COR-L47 (cell line): ENCODE measurements at places on chromosomes 7 and 10.

DNA sequence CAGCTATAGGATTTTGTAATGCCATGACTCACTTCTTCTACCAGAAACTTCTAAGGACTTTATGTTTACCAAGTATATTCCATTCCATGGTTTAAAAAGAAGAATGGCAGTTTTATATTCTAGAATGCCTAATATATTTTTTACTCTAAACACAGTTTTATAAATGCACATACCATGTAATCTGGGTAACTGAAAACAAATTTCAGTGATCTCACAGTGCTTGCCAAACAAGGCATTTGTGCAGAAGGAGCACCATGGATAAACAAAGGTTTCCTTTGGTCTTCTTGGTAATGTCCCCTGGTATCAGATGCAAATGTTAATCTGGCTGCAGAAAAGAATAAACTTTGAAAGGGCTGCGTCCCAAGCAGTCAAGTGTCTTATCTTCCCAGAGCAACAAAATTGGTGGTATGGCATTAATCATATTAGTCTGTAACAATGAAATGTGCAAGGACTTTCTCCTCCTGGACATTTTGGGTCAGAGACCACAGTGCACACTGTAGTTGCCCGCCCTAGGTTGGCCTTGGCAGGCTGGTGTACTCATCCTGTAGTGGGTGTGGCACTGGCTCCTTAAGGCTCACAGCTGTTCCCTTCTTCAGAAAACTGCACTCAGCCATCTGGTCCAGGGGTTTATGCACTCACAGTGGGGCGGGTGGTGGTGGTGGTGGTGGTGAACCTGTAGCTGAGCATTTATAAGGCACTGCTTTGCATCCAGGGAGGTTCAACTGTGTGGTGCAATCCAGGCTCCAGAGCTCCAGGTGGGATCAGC, 56.7 kb downstream of the LAMB4 start:
- no peak for DNase-seq

GRCh38 chr7:127448566-127448965, 56.1 kb upstream of the ZNF800 start:
- no peak for DNase-seq

GRCh38 chr10:113165673-113166072, 215.6 kb downstream of the TCF7L2 start:
- no peak for DNase-seq

DNA sequence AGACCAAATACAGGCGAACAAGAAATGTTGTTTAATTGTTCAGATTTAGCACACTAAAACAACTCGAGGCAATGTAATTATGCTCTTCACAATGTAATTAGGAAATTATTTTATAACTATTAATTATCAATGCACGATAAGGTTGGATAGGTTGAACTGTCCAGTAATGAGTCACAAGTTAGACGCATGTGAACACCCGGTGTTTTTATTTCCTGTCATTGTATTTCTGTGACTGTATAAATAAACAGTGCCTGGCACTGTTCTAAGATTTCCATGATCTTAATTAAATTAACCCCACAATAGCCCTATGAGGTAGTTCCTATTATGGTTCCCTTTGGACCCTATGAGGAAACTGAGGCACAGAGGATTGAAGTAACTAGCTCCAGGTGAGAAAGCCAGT, 26.2 kb downstream of the C10orf105 start:
- DNase-seq, result no peak

- DNase-seq, result peak; percentile 81
Measured at GRCh38 chr7:67484244-67484751, 487.7 kb downstream of the TYW1 start.

DNA sequence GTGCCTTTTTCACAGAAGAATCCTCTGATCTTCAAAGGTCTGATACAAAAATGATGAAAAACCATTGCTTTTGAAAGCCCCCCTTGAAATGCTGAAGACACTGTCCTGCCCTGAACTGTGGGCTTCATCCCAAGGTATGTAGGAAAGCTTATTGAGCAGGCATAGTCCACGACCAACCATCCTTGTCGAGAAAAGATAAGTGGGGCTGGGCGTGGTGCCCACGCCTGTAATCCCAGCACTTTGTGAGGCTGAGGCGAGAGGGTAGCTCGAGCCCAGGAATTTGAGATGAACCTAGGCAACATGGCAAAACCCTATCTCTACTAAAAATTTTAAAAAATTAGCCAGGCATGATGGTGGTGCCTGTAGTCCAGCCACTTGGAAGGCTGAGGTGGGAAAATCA, 25.6 kb downstream of the TACR2 start:
- DNase-seq, result no peak

- DNase-seq, result peak; percentile 35
Measured at GRCh38 chr7:141381794-141382427, 169.3 kb upstream of the AGK start.

GRCh38 chr7:73920406-73921134, 59.6 kb downstream of the TMEM270 start:
- DNase-seq, result no peak

DNA sequence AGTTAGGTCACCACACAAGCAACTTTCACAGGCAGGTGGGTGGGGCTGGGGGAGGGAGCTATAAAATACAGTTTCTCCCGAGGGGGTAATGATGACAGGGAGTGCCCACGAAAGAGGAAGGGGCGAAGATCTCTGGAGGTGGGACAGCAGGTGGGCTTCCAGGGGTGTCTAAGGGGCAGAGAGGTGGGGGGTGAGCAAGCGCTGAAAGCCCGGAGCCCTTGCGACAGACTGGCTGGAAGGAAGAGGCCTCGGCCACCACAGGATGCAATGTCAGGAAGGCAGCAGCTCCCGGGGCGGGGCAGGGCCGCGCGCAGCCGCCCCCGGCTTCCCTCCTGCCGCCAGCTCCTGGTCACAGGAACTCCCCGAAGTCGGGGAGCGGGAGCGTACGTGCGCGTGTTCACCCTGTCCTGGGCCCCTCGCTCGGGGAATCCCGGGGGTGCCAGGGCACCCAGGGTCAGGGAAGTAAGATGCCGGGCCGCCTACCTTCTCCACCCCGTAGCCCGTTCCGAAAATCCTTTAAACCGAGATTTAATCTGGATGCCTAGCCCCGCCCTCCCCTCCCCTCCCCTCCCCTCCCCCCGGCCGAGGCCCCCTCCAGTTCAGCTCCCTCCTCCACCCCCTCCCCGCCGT, 105.2 kb upstream of the PPIF start:
- peak; percentile 19 for DNase-seq

DNA sequence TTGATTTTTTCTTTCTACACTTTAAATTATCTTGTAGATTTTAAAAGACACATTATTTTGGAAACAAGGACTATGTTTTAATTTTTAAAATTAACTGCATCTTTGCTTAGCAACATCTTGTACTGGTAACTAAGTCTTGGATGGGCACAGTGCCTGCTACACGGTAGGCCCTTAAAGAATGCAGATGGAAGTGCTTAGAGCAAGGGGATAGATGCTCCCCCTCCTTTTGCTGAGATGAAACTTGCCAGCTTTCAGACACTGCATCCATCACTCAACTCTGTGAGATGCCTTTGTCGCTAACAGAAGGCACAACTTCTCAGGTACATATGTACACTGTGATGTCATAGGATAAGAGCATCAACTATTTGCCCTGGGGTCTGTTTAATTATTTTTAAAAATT, 103.9 kb downstream of the LRRC18 start:
- no peak for DNase-seq

GRCh38 chr10:47415520-47416304, 31.6 kb upstream of the ZNF488 start:
- no peak for DNase-seq

DNA sequence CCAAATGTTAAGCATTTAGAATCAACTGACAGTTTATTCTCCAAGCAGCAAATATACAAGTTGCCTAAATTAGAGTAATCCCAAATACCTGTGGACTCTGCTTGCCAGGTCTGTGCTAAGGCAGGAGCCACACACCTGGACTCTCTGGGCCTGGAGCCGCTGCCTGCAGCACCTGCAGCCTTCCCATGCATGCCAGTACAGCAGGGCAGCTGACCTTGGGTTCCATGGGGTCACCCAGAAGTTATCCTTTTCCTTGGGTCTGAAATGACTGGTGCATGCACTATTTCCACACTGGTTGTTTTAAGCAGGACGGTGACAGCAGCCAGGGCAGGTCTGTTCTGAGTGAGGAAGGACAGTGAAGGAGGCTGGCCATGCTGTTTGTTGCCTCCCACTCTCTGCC, 573.2 kb downstream of the GLRX3 start:
- no peak for DNase-seq

GRCh38 chr10:3294919-3295581, 122.5 kb upstream of the PITRM1 start:
- DNase-seq, result peak; percentile 63

DNA sequence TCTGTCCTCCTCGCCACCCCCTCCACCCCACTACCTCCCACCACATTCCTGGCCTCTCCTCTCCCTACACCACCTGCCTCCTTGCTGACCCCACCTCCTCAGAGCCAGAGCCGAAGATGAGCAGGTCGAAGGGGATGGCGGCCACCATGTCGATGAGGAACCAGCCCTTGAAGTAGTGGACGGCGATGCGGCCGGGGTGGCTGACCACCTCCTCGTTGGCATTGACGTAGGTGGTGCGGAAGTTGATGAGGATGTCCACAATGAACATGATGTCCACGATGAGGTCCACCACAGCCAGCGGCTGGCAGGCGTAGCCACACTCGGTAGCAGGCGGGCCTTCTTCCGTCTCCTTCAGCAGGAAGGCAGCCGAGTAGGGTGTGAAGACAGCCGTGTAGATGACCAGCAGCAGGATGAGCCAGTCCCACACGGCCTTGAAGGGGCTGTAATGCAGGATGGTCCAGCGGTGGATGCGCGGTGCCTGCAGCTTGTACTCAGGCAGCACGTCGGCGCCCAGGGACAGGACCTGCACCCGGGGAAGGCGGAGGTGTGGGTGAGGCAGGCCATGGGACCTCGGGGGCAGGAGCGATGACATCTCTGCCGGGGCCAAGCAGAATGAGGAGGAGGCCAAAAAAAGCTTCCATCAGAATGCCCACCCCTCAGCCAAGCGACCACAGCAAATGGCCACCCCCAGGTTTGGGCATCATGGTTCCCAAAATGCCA, 25.6 kb downstream of the KCNH2 start:
- DNase-seq, result no peak

GRCh38 chr7:38716397-38716796, 85.2 kb upstream of the AMPH start:
- no peak for DNase-seq

- DNase-seq, result no peak
Measured at GRCh38 chr7:117970801-117971200, 97.6 kb upstream of the CTTNBP2 start.

GRCh38 chr7:157784979-157785441, 448.2 kb downstream of the DNAJB6 start:
- DNase-seq, result no peak

- no peak for DNase-seq
Measured at GRCh38 chr7:154903083-154903731, 99.7 kb downstream of the PAXIP1 start.

DNA sequence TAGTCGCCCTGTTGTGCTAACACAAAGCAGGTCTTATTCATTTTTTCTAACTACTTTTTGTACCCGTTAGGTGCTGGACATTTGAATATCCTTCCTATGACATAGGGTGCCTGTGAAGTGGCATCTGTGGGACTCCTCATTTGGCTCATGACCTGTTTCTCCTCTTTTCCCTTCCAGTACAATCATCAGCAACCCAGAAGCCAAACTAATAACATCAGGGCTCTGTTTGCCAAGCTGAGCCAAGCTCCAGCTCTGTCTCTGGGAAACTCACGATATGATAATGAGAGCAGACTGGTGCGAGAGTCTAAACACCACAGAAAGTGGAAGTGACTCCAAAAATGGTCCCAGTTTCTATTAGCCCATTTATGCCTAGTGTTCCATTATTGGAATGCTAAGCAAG, 92.0 kb downstream of the SVIL start:
- no peak for DNase-seq

- DNase-seq, result no peak
Measured at GRCh38 chr7:31372231-31372959, 31.9 kb upstream of the NEUROD6 start.

DNA sequence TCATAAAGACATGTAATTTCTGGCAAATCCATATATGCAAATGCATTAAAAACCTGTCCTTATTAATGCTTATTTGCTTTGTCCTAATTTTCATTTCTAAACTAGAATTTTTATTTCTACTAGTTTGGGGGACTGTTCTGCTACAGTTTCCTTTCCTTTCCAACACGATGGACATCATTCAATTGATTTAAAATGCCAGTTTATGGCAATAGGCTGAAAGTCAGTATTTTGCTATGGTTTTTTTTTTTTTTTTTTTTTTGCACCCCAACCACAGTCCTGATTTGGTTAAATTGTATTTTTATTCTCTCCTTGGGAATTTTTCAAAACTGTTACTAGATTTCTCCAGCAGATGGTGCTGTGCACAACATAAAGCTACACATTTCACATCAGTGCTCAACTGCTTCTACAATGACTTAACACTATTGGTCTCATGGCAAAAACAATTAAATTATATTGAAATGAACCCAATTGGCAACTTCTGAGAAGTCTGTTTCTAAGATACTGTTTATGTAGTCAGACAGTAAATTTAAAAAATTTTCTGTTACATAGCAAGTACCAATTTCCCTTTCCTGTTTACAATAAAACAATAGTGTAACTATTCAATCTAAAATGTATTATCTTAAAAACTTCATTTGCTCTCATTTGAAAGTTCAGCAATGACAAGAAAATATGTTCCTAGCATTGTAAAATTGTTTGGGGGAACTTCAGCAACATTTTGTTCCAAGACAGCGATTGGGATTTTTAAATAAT, 193.8 kb upstream of the CCDC6 start:
- peak; percentile 21 for DNase-seq
